ENCODE measurements at places on chromosomes 1 and 21.

DNA sequence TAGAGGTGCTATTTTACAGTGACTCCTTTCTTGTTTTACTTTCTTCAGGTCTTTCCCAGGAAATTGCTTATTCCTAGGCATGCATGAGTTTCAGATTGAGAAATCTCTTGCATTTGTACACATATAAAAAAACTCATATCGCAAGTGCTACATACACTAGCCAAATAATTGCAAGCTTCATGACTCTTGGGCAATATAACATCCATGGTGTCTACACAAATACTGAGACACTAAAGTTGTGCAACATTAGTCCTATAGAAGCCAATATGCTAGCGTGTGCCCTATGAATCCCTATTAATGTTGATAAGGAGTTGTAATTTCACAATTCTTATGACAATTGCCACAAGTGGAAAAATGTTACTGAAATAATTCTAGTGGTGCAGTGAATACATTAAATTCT lies 591.0 kb downstream of the ADGRL2 start:
- peak; percentile 80 for DNase-seq

GRCh38 chr1:232944347-232944746 lies 6.1 kb upstream of the NTPCR start:
- no peak for DNase-seq

GRCh38 chr1:165144757-165145397 lies 211.6 kb downstream of the LMX1A start:
- DNase-seq, result peak; percentile 1

DNA sequence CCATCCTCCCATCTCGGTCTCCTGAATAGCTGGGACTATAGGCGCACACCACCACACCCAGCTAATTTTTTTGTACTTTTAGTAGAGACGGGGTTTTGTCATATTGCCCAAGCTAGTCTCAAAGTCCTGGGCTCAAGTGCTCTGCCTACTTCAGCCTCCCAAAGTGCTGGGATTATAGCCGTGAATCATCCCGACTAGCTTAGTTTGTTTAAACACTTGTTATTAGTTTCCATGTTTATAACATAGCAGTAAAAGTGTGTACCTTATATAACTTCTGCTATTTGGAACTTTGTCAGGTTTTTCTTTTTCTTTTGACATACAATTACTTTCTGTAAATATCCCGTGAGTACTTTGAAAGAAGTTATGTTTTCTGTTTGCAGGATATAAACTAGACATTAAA lies 60.6 kb upstream of the C1orf21 start:
- DNase-seq, result no peak

DNA sequence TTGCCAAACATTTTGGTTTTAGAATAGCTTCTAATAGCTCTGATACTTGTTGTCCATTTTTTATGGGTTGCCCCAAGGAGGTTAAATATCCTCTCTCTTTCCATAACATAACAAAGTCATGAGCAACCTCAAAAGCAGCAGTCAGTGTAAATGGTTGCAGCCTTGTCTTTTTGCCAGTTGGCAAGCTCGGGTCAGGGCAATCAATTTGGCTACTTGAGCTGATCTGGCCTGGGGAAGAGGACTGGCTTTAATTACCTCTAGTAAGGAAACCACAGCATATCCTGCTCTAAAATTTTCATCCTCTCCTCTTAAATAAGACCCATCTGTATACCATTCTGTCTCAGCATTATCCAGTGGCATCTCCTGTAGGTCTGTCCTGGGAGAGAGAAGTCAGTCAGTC lies 21.2 kb upstream of the FMO4 start:
- peak; percentile 4 for DNase-seq

DNA sequence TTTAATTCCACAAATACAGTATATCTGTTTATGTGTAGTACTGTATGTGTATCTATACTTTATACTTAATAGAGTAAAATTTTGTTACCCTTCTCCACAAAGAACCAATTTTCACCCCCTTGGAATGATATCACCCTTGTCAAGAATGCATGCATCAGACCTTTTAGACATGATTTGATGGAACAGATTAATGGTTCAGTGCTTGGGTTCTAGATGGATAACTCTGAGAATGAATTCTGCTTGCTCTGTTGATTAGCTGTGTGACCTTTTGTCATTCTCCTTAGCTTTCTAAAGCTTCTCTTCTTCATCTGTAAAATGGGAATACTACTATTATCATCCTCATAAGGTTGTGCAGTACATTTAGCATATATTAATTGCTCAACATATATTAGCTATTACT lies 105.1 kb downstream of the NEK7 start:
- no peak for DNase-seq

GRCh38 chr1:55413286-55413685 lies 198.1 kb upstream of the USP24 start:
- DNase-seq, result no peak

GRCh38 chr1:3139451-3139852 lies 70.4 kb downstream of the PRDM16 start:
- no peak for DNase-seq

GRCh38 chr1:53835491-53835890 lies 2.6 kb downstream of the NDC1 start:
- DNase-seq, result no peak

DNA sequence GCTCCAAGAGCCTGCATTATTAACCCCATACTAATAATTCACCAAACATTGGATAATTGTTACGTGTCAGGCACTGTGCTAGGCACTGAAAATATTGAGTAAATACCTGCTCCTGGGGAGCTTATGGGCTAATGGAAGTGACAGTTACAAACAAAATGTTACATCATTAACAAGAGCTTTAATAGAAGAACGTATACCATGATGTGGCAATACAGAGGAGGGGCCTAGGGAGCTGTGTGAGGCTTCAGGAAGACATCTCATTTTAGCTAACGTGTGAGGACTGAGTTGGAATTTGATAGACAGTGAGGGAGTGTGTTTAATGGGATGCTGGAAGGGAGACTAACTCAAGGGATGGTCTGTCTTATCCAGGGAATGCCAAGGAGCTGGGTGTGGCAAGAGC lies 16.5 kb upstream of the TSPAN2 start:
- DNase-seq, result no peak

GRCh38 chr1:224196813-224197600 lies 14.0 kb downstream of the DEGS1 start:
- no peak for DNase-seq

GRCh38 chr1:78224861-78225552 lies 179.2 kb downstream of the GIPC2 start:
- DNase-seq, result no peak

GRCh38 chr1:231806623-231807495 lies 180.3 kb downstream of the DISC1 start:
- no peak for DNase-seq

- no peak for DNase-seq
These were observed 50.7 kb upstream of the LAMC2 start for GRCh38 chr1:183135336-183135735.

GRCh38 chr1:207787776-207788175 lies 35.9 kb downstream of the CD46 start:
- no peak for DNase-seq

DNA sequence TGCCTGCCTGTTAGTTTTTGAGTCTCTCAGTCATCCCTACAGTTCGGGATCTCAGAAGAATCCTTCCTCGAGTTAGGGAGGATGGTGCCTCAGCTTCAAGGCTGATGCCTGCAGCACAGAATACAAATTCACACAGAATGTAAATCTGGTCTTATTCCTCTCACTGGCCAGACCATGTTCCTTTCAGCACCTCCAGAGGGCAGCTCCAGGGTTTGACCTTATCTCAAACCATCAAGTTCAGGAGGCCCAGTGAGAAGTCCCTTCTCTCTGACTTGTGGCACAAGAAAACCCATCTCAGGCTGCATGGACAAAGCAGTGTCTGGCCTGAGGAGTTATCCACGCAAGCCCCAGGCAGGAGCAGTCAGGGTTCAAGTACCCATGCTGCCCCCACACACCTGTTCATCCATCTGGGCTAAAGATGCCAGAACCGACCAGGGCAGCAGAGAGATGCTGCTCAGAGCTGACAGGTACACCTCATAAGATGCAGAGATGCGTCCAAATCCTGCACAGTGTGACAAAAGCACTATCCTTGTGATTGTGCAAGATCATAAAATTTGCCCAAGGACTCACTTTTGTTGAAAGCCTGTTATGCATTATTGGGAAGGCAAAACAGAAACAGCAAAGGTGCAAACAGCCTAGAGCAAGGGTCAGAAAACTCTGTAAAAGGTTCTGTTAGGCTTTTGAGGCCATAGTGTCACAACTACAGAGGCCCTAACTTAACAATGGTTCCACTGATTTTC lies 49.8 kb downstream of the BCAR3 start:
- no peak for DNase-seq

DNA sequence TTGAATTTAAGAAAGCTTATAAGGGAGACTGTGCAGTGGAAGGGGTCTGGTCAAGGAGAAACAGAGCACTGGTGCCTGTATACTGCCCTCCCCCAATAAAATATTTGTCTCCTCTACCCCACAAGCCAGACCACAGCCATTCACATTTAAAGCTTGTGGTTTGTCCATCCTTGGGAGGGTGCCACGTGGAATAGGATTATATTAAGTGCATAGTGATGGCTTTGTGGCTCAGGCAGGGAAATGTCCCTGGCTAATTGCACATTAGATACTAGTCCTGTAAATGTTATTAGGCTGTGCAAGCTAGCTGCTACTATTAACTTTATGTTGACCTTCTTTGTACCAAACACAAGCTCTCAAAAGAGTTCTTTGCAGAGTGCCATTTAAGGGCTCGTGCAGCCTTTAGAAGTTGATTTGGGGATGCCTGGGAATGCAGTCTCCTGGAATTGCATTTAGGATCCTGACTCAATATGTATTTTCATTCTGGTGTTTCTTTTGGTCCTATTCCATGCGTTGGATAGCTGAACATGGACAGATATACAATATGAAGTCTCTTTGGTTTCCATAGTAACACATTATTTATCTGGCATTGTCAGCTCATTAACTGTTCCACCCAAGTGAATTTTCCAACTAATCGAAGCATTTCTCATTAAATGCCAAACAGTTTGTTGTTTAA lies 210.6 kb downstream of the ROR1 start:
- DNase-seq, result no peak

GRCh38 chr1:83318366-83318765 lies 680.6 kb downstream of the TTLL7 start:
- peak; percentile 0 for DNase-seq

- DNase-seq, result peak; percentile 54
These were observed 78.3 kb downstream of the SLC45A1 start for GRCh38 chr1:8396083-8396785.

DNA sequence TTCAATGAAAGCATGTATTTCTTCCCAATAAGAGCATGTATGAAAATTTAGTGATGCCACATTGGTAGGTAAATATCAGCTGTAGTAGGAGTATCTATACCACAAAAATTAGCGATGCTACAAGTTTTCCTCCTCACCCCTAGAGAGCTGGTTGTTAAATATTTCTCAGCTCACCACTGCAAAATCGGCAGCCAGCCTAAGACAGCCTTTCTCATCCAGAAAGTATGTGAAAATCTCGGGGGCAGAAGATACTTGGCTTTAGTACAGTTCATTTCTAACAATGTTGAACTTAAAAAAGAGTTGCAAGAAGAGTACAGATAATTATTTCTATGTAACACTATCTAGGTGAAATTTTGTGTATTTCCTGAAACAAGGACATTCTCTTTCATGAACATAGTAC lies 235.4 kb downstream of the TPR start:
- DNase-seq, result peak; percentile 55

- DNase-seq, result peak; percentile 84
These were observed 271.7 kb upstream of the SNX7 start for GRCh38 chr1:98389809-98390208.

GRCh38 chr1:212928323-212929291 lies 21.7 kb upstream of the VASH2 start:
- no peak for DNase-seq

GRCh38 chr1:233140499-233140898 lies 155.0 kb downstream of the PCNX2 start:
- DNase-seq, result no peak

DNA sequence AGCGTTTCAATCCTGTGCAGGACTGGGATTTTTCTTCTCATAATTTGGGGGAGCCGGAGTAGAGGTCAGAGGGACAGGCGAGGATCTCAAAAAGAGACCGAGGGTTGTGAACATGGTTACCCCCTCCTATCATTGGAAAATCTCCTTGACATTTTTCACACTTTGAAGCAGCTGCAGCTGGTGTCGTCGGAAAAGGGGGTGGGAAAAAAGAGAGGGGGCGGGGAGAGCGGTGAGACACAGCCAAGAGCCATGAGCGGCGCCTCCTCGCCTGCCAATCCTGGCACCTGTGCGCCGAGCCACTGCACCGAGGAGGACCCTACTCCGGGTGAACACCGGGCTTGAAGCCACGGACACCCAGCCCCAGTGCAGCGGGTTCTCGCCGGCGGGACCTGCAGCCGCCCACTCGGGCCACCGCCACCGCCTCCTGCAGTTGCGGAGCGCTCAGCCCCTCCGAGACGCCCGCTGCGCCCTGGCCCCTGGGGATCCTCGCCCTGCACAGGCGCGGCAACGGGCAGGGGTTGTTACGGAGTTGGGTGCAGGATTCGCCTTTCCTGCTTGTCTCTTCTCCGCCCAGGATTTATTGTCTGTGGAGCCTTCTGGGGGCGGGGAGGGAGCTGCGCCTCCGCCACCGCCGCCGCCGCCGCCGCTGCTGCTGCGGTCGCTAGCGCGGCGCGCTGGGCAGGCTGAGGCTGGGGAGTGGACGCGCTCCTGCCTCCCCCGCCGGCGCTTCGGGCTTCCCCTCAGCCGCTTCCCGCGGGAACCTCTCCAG lies at the start of gene LRRC7:
LRRC7 (plus strand) TSS at position 271 of the 769 bp plus-strand sequence. CDS start 718 bp downstream, outside the sequence.
- no peak for DNase-seq

- DNase-seq, result no peak
These were observed 9.2 kb upstream of the SLC6A9 start for GRCh38 chr1:44040418-44040817.

DNA sequence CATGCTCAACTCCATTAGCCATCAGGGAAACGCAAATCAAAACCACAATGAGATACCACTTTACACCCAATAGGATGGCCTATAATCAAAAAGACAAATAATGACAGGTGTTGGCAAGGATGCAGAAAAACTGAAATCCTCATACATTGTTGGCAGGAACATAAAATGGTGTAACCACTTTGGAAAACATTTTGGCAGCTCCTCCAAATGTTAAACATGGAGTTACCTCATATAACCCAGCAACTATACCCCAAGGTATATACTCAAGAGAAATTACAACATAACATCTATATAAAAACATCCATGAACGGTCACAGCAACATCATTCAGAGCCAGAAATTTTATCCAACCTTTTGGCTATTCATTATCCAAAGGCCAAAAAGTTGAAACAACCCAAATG lies 11.6 kb downstream of the EIF4G3 start:
- DNase-seq, result peak; percentile 56

DNA sequence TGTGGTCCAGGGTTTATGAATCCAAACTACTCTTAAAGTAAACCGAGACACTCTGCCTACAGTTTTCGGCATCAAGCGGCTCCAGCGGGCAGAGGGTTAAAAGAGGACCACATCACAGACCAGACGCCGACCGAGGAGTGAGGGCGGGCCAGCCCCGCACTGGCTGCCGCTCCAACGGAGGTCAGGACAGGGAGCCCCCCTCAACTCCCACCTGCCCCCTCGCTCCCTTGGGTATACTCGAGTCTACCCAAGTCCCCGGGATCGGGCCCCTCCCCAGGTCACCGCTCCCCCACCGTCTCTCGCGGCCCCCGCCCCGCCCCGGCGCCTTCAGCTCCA lies 312 bp downstream of the ARNT start:
- DNase-seq, result no peak

GRCh38 chr1:78340006-78340405 lies 150.8 kb upstream of the PTGFR start:
- peak; percentile 47 for DNase-seq

GRCh38 chr1:10065344-10065685 lies 32.6 kb downstream of the UBE4B start:
- no peak for DNase-seq

- DNase-seq, result no peak
These were observed 25.8 kb upstream of the LRRN2 start for GRCh38 chr1:204711103-204711946.

- no peak for DNase-seq
These were observed 170.7 kb downstream of the IER5 start for GRCh38 chr1:181259026-181259745.

Data from skeletal muscle cell (primary cell).